Type B pancreatic cell (in vitro differentiated cells): ENCODE measurements at places on chromosomes 5 and 9.
A peak's percentile ranks its signal among the peaks of the same experiment; 100 is the strongest.

- no peak for DNase-seq
- no peak overlapping the region for H3K4me3 ChIP-seq
- H3K27ac ChIP-seq = no peak overlapping the region
- peaks cover 28% of the 10 kb centered on the region for H3K4me1 ChIP-seq
- H3K36me3 ChIP-seq = peaks cover 4% of the 10 kb centered on the region
- H3K27me3 ChIP-seq = no peaks in the 10 kb centered on the region
Observed at GRCh38 chr5:74519161-74519571, 121.4 kb downstream of the ENC1 start.

DNA sequence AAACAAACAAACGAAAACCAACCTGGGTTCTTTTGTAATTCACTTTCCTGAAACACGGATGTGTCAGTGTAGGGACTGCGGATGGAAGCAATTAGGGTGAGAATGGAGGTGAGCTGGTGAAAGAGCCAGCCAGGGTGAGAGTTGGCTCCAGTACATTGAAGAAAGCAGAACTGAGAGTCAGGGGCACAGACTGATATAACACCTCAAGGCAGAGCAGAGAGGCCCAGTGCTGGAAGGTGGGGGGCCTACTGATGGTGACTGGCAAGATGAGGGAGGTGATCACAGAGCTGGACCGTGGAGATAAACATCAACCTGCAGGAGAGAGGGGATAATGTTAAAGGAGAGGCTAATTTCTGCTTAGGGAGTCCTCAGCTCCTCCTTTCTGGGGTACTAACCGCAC lies 221.1 kb downstream of the MAN2A1 start:
- DNase-seq = no peak
- H3K4me1 ChIP-seq = peaks cover 17% of the 10 kb centered on the region

DNA sequence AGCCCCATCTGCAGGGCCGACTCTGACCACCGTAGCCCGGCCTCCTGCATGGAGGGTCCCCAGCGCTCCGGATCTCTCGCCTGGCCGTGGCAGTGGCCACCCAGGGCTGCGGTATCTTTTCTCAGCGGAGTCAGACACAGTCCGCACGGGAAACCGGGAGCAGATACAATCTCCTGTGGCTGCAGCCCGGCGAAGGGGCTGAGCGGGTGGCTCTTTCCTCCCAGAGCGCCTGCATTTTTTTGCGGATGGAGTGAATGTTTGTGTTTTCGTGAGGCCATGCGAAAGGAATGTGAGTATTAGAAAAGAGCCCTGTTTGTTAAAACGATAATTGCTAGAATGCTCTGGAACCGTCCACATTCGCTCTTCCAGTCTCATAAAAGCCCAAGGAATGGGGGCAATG lies 53.4 kb upstream of the PTCH1 start:
- peaks cover 24% of the 10 kb centered on the region for H3K4me1 ChIP-seq
- H3K36me3 ChIP-seq = no peaks in the 10 kb centered on the region

DNA sequence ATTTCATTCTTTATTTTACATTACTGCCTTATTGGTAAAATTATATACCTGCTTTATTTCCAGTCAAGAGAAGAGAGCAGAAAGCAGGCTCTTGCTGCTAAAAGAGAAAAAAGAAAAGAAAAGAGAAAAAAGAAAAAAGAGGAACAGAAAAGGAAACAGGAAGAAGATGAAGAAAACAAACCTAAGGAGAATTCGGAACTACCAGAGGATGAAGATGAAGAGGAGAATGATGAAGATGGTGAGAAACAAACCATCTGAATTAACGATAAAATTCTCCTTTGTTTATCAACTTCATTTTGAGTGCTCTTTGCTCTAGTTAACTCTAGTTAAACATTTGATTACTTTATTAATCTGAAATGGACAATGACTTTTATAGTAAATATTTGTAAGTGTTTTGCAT lies 23.5 kb upstream of the EIF4EBP3 start:
- H3K27ac ChIP-seq = no peak overlapping the region
- H3K36me3 ChIP-seq = peaks cover 14% of the 10 kb centered on the region
- H3K4me1 ChIP-seq = no peaks in the 10 kb centered on the region
- no peak overlapping the region for H3K4me3 ChIP-seq

GRCh38 chr9:72950875-72951442 lies 1.9 kb downstream of the ALDH1A1 start:
- DNase-seq = no peak
- H3K36me3 ChIP-seq = no peaks in the 10 kb centered on the region
- H3K27ac ChIP-seq = no peak overlapping the region

DNA sequence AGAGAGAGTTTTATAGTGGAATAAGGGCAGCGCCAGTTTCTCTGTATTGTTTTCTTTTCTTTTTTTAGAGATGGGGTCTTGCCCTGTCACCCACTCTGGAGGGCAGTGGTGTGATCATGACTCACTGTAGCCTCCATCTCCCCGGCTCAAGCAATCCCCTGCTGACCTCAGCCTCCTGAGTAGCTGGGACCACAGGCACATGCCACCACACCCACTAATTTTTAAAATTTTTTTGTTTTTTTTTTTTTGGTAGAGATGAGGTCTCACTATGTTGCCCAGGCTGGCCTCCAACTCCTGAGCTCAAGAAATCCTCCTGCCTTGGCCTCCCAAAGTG lies 119.0 kb downstream of the PIK3R1 start:
- peaks cover 11% of the 10 kb centered on the region for H3K4me1 ChIP-seq
- H3K27me3 ChIP-seq = no peaks in the 10 kb centered on the region
- DNase-seq = no peak
- H3K4me3 ChIP-seq = no peak overlapping the region

DNA sequence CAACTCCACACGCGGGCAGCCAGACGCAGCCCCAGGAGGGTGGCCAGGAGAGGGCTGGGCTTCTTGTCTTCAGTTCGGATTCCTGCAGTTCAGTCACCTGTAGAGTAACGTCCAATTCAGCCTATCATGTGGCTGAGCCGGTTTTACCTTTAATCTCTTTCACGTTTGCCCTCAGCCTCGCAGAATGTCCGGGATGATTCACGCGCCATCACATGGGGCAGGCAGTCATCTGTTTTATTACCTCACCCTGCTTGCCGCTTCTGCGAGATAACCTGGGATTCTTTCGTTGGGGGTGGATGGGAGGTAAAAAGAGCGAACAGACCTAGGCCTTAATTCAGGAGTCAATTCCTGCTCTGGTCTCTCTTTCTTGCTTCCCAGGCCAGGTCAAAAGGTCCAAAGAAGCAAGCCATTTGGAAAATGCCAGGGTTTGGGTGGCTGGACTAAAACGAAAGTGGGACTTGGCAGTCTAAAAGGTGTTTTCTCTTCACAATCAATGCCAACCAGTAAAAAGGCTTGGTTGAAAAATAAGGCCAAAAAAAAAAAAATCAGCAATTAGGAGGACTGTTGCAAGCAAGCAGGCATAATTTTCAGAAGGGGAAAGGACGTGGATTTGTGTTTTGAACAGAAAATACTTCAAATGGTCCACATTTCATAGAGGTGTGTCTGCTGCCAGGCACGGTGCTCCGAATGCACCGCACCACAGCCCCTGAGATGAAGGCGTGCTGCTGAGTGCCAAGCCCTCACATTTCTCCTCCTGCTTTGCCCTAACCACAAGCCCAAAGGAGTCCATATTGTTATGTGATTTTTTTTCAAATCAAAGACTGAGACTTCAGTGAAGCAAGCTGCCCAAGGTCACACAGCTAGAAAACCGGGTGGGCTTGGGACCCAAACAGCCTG lies 2.8 kb upstream of the WWC1 start:
- peaks cover 37% of the 10 kb centered on the region for H3K4me1 ChIP-seq
- H3K36me3 ChIP-seq = no peaks in the 10 kb centered on the region
- DNase-seq = no peak
- peak overlapping the region; percentile 80 for H3K4me3 ChIP-seq

DNA sequence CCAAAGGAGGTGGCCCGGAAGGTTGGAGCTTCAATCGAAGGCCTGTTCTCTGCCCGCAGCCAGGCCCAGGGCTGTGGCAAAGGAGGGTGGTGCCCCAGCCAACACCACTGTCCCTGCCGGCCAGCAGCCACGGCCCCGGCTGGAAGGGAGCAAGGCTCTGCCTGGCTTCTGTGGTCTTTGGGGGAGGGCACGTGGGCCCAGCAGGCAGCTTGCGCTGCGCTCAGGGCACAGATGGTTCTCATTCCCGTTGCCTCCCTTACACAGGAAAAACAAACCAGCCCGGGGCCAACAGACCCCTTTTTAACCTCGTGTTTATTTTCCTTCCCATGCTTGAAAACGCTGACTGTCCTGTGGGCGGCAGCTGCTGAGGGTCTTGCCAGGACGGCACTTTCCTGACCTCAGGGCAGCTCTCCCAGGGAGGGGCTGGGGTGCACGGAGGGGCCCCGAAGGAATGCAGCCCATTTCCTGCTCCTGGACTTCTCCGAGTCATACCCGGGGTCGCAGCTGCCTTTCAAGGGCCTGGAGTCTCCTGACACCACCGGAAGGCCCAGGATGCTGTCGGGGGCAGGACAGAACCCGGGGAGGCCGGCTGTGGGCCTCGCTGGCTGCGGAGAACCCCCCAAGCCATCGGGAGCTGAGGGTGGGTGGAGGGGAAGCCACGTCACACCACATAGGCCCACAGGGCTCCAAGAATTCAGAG lies 1.1 kb upstream of the GPSM1 start:
- peak overlapping the region; percentile 81 for H3K4me3 ChIP-seq
- peaks cover 26% of the 10 kb centered on the region for H3K4me1 ChIP-seq

DNA sequence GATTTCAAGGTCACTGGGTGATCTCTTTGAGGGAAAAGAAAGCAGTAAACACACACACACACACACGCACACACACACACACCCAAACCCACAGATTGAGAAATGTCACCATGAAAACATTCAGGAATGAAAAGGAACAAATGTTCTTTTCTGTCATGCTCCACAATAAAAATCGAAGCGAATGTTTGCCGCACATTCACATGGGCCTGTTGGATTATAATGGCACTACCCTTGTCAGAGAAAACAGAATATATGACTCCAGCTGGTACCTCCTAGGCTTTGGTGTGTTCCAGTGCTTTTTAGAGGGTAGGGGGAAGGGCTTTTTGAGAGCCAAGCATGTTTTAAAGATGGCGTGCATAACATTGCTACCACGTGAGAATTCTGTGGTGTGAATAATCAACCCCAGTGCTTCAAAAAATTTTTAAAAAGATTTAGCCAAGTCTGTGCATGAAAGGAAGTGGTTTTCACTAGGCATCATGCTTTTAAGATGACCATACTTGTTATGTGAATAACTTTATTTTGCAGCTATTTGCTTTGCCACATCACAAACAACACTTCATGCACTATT lies 120.8 kb upstream of the ZNF608 start:
- peak overlapping the region; percentile 29 for H3K4me3 ChIP-seq
- no peaks in the 10 kb centered on the region for H3K27me3 ChIP-seq
- no peaks in the 10 kb centered on the region for H3K36me3 ChIP-seq
- peak overlapping the region; percentile 6 for H3K27ac ChIP-seq

GRCh38 chr9:73775757-73776156 lies 624.1 kb downstream of the ANXA1 start:
- H3K4me1 ChIP-seq = no peaks in the 10 kb centered on the region
- H3K27me3 ChIP-seq = peaks cover 4% of the 10 kb centered on the region
- H3K27ac ChIP-seq = no peak overlapping the region
- no peak for DNase-seq
- H3K4me3 ChIP-seq = no peak overlapping the region

DNA sequence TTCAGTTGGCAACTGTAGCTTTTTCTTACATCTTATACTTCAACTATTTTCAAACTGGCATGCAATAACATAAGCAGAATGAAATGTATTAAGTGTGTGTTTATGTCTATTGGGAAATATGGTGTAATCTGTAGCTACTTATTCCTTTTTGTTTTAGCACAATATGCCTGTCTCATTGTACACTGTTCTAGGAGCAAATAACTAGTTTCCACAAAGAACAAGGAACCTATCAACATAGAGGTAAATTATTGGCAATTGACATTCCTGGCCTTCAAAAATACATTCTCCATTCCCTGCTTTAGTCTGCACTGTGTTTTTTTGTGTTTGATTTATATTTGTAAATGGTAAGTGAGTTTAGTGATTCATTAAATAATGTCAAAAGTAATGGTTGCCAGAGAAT lies 75.7 kb downstream of the FBXL7 start:
- no peak overlapping the region for H3K4me3 ChIP-seq
- no peak for DNase-seq
- peaks cover 26% of the 10 kb centered on the region for H3K4me1 ChIP-seq
- H3K27ac ChIP-seq = no peak overlapping the region

GRCh38 chr9:111959468-111960359 lies 63.1 kb downstream of the UGCG start:
- peak overlapping the region; percentile 62 for H3K27ac ChIP-seq
- no peaks in the 10 kb centered on the region for H3K27me3 ChIP-seq
- DNase-seq = no peak
- H3K4me1 ChIP-seq = peaks cover 26% of the 10 kb centered on the region
- no peak overlapping the region for H3K4me3 ChIP-seq
- no peaks in the 10 kb centered on the region for H3K36me3 ChIP-seq

GRCh38 chr5:58071566-58071965 lies 388.3 kb downstream of the PLK2 start:
- no peak for DNase-seq
- H3K36me3 ChIP-seq = no peaks in the 10 kb centered on the region
- peaks cover 46% of the 10 kb centered on the region for H3K4me1 ChIP-seq
- no peaks in the 10 kb centered on the region for H3K27me3 ChIP-seq
- peak overlapping the region; percentile 62 for H3K4me3 ChIP-seq

DNA sequence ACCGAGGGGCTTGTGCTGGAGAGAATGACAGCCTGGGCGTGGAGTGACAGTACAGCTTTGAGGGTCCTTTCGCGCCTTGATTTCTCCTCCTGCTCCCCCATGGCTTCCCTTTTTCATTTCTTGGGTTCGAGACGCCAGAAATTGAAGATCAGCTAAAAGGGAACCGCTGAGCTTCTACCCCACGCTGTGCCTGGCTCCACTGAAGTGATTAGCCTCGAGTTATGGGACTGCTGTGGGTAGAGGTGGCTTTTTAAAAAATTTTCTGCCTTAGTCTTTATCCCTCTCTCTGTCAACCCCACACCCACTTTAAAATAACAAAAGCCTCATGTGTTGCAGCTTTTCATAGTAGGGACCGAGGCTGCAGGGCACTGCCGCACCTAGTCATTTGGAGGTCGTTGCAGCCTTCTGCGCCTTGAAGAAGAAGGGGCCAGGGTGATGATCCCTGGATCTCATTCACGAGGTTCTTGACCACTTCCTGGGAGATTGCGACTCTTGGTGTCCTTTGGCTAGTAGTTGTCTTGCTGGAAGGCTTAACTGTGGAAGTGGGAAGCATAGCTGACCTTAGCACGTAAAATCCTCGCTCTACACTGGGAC lies 603 bp downstream of the PPIP5K2 start:
- peak overlapping the region; percentile 96 for H3K4me3 ChIP-seq
- peaks cover 11% of the 10 kb centered on the region for H3K36me3 ChIP-seq
- peaks cover 16% of the 10 kb centered on the region for H3K4me1 ChIP-seq
- H3K27ac ChIP-seq = peak overlapping the region; percentile 99
